Smooth muscle cell of the brain vasculature (primary cell): ENCODE measurements at places on chromosomes 3 and 15.
A peak's percentile ranks its signal among the peaks of the same experiment; 100 is the strongest.

DNA sequence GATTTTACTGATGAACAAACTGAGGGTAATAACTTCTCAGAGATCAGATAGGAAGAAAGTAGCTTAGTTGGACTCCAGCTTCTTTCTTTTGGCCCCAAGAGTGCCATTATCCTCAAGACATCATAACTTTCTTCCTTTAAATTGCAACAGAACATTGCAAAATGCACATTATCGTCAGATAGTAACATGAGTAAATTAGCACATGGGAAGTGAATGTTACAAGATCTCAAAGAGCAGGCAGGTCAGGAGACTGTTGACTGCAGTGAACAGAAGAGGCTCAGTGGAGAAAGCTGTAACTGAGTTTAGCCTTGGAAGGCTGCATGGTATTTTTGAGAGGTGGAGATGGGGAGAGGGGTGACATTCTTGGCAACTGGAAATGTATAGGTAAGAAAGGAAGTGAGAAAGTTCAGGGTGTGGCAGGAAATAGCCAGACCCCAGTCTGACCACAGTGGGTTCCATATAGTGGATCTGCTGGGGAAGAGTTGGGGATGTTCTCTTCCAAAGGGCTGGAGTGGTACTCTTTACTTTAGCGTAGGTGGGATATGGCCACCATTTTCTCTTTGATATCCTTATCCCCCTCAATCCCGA is 307.7 kb downstream of the RPLP1 start:
- no peak for DNase-seq

DNA sequence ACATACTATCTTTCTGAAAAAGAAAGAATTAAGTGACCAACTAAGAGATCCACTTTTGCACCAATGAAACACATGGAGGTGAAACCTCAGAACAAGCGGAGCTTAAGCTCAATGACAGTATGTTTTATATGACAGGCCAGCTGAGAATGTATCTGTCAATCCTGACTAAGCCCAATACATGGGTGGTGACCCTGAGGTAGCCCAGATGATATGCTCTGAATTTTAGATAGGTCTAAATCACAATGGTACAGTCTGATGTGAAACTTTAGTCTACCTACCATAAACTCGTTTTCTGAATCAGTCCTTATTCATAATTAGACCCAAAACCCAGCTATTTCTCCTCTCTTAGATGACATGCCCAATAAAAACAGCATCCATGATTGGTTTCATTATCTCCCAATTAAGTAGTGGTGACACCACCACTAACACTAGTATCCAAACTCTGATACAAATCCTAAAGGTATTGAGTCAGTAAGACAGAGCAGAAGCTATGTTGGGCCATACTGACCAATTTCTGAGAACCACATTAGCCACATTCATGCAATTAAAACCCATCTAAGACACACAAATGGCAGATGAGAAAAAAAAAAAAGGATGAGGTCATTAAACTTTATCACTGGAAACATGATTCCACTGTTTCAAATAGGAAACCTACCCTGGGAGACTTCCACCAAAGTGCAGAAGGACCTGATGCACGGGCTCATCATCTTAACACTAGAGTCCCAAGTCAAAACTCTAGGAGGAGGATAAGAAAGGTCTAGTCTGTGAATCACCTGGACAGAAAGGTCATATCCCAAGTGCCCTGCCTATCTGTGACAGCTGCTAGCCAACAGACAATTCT is 20.6 kb downstream of the CMTM6 start:
- DNase-seq = no peak

DNA sequence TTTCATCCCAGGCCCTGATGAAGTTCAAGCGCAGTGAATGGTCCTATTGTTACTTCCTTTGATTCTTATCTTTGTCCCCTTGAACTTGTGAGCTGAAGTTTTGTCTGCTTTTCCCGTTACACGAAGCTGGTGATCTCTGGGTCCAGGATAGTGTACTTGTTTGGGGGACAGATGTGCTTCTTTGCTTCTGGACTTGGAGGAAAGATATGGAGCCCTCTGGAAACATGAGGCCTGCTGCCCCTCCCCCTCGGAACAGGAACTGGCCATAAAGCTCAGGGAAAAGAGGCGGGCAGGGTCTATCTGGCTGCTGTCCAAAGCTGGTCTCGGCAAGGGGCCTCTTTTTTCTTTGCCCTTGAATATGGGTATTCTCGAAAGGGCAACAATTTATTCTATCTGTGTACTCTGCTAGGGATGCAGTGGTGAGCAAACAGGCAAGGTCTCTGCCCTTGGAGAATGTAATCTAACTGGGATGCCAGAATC is 47.6 kb downstream of the IDH2 start:
- DNase-seq = no peak

- DNase-seq = peak; percentile 68
Observed at GRCh38 chr3:21839592-21839991, 88.6 kb upstream of the ZNF385D start.

GRCh38 chr3:113771993-113772392 is 25.2 kb downstream of the ATP6V1A start:
- DNase-seq = no peak

- no peak for DNase-seq
Observed at GRCh38 chr3:177149106-177149505, 48.2 kb downstream of the TBL1XR1 start.

DNA sequence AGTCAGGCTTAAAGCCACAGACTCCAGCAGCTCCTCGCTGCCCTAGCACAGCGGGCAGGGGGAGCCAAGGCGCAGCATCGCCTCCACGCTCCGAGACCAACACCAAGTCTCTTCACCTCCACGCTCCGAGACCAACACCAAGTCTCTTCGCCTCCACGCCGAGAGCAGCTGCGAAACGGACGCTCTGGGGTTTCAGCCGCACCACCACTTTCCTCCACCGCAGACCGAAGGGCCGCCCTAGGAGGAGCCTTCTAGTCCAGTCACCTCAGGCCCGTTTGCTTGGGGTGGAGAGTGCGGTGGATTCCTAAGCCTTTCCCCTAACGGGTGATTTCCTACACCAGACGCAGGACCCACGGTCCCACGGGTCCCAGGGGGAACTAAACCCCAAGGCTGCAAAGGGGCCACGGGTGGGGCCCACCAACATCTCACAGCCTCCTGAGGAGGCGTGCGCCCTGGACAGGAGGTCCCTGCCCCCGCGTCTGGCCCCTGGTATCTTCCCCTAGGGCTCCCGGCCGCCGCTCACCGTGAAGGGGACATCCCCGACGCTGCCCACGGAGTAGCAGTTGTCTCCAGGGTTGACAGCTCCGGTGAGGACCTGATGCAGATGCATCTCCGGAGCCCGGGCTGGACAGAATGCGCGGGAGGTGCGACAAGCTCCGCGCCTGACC is 501 bp downstream of the DMXL2 start:
- peak; percentile 17 for DNase-seq

GRCh38 chr15:40829115-40829514 is 607 bp upstream of the PPP1R14D start:
- DNase-seq = no peak

- DNase-seq = no peak
Observed at GRCh38 chr3:128956440-128956839, 37.4 kb downstream of the CFAP92 start.

- DNase-seq = no peak
Observed at GRCh38 chr15:51307325-51307724, 31.1 kb downstream of the CYP19A1 start.

GRCh38 chr3:196849180-196849741 is 18.5 kb upstream of the SENP5 start:
- DNase-seq = no peak

DNA sequence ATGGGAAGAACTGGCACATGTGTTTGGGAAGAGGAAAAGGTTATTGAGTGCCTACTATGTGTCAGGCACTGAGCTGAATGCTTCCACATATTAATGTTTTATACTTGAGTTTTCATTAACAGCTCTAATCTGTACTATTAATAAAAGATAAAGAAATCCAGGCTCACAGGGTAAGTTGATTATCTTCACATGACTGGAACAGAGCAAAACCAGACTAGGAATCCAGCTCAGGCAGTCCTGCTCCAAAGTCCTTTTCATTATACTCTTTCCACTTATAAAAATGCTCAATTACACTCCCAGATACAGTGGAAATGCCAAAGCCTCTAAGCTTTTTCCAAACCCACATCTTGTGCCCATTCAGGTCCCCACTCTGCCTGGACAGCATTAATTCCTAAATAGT is 97.6 kb downstream of the TNIK start:
- no peak for DNase-seq

DNA sequence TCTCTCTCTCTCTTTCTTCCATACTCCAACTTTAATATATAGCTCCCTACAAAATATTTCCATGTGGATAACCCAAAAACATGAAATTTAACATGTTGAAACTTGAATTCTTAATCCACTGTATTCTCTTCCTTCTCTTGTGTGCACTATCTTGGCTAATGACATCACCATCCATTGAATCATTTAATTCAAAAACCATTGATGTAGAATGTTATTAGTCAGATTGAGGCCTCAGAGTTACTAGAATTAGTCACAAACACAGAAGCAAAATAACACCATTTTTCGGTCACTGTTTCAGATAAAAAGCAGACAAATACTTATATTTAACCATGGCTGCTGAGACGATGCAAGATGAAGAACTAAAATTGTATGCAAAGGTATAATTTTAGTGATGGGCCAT is 256.9 kb upstream of the LRRC3B start:
- DNase-seq = no peak

- no peak for DNase-seq
Observed at GRCh38 chr15:81523867-81524266, 149.9 kb upstream of the TMC3 start.

- no peak for DNase-seq
Observed at GRCh38 chr3:152760591-152760990, 74.3 kb upstream of the P2RY1 start.

DNA sequence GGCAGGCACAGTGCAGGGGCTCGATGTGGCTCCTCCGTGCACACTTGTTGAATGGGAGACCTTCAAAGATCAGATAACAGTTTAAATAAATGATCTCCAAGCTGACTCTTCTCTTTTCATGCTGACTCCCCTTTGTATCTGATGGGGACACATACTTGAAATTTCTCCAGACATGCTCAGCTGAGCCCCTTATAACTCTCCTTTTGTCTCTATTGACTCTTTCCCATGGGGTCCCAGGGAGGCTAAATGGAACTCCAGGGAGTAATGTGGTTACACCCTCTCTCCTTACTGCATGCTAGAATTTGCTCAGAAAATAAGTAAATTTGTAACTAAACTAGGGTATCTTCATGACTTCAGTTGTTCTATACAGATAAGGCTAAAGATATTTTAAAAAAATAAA is 48.2 kb upstream of the TM4SF4 start:
- no peak for DNase-seq

DNA sequence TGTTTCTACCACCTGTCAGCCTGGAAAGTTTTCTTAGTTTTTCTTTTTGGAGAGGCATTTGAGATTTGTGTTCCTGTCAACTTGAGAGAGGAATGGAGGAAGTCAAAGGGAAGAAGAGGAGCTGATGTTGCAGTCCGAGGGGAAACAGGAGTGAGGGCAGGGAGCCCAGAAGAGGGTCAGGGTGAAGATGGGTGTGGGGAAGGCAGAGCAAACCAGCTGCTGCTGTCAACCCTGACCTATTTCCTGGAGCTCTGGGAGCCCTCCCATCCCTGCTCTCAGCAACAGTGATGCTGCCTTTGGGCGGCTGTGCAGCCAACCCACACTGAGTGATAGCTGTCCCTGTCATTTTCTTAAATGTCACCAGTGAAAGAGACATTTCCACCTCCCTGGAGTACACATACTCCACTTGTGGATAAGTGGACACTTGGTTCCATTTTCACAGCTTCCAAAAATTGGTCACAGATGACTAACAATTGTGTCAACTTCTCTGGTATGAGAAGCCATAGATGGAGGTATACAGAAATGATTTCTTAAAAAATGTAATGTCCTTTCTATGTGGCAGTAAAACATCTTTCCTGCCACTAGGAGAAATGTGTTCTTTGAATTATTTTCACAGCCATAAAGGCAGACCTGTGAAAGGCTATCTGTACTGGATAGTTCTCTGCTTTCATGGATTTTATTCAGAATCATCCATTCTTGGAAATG is 556.3 kb upstream of the TBL1XR1 start:
- no peak for DNase-seq

DNA sequence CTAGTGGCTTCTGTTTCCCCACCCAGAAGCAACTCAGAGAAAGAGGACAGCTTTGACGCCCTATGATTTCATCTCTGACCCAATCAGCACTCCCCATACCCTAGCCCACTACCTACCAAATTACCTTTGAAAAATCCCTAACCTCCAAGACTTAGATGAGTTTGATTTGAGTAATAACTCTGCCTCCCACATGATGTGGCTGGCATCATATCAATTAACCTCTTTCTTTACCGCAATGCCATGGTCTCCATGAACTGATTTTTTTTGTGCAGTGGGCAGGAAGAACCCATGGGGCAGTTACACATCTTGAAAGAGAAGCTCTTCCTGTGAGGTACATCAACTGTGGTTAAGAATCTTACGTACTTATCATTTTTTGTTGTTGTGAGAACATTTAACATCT is 25.5 kb upstream of the APOD start:
- DNase-seq = no peak

DNA sequence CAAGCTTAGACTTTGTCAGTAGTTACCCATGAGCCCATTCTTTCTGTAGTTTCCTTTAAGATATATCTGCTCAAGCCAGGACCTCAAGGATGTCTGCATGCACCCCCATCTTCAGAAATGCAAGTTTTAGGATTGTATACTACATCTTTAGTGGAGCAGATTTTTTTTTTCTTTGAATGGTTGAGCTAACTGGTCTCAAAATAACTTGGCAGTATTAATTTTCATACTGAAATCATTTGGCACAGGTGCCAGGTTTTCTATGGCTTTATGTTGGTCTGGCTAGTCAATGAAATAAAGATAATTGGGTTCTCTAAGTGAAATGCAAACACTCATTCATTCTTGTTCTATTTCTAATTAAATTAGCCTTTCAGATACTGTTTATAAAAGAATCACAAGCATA is 108.9 kb downstream of the ATG7 start:
- DNase-seq = no peak

DNA sequence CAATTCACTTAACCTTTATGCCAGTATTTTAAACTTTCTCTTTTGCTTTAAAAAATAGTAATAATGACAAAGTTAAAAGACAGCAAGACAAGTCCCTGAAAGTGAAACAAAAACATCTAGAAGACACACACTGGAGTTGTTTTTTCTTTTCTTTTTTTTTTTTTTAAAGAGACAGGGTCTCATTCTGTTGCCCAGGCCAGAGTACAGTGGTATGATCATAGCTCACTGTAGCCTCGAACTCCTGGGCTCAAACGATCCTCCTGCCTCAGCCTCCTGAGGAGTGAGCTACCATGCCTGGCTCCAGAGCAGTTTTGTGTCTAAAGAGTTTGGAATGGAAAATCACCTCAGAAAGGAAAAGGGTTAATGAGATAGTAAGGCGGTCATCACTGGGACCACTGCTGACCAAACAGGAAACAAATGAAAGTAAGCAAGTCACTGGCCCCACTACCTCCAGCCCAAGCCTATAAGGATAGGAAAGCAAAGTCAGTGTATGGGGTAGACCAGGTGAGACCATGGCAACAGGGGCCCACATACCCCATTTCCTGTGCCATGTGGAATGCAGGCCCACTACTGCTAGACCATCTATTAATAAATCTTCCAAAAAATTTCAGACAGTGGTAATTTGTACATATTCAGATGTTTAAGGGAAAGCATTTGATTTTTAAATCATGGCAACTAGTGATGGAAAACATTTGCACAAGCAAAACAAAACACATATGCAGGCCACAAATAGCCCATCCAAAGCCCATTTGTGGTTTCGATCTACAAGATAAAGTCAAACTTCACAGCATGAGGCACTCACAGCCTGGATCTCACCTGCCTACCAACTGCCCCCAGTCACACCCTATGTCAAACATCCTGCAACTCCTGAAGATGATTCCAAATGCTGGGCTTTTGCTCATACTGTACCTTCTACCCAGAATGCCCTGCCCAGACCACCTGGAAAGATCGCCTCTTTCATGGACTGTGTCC is 62.6 kb downstream of the OSBPL10 start:
- no peak for DNase-seq

- no peak for DNase-seq
Observed at GRCh38 chr15:42584031-42584765, 8.8 kb downstream of the STARD9 start.
